ENCODE measurements at places on chromosomes 5 and 9.
A peak's percentile ranks its signal among the peaks of the same experiment; 100 is the strongest.

- peak; percentile 14 for DNase-seq
These were observed 317.2 kb downstream of the DEPDC1B start for GRCh38 chr5:60382716-60383115.

GRCh38 chr9:138099803-138100598 lies 222.4 kb downstream of the CACNA1B start:
- no peak for DNase-seq

DNA sequence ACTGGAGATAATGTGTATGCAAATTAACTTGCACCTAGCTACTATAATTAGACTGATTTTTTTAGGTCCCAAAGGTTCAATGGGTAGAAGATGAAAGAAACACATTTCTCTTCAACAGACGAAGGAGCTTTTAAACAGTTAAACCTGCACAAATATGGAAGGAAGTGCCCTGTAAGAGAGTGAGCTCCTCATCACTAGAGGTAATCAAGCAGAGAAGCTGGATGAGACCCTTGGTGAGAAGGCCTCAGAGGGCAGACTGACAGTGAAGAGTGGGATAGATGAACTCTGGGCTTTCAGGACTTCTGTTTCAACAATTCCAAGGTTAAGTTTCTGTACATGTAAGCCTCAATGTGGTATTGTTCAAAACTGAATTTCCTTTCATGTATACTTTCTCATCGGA lies 23.2 kb downstream of the PTPN3 start:
- DNase-seq: no peak

GRCh38 chr9:110555551-110556331 lies 23.8 kb downstream of the SVEP1 start:
- DNase-seq: no peak

DNA sequence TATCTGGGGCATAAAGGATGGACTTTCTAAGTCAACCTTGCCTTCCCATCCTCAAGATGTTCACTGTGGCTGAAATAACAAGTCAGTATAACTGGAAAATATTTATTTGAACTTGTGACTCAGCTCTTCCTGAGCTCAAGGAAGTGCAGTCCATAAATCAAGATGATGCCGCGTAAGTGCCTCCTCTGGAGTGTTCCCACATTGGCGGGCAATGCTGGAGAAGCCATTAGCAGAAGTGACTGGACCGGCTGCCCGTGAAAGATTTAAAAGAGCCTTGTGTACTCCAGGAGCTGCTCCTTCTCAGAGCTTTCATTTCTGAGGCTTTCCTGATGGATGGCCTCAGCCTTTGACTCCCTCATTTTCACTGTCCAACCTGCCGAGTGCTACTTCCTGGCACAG lies 17.4 kb downstream of the TMOD1 start:
- DNase-seq: no peak

DNA sequence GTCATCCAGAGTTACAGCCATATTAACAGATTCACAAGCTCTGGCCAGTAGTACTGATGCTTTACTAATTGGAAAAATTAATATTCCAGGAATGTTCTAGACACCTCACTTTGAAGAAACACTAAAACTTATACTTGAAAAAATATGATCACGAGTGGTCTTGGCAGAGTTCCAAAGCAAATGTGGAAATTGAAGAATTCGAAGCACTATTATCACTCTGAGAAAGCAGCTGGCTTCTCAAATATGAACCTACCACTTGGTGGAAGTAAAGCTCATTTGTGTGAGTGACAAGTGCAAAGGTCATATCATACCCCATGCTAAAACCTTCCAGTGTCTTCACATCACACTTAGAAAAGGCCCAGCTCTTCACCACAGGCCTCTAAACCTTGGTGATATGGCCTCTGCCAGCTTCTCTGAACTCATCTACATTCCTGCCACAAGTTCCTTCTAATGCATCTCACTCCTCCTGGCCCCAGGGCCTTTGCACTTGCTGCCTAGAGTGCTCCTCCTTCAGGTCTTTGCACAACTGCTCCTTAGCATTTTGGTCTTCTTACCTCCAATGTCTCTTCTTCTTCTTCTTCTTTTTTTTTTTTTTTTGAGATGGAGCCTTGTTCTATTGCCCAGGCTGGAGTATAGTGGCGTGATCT lies 175.7 kb upstream of the SMIM23 start:
- DNase-seq: no peak
